ENCODE measurements at places on chromosomes 13 and 19.

- no peak for DNase-seq
Observed at GRCh38 chr19:36152352-36153091, at the start of gene COX7A1. Gene COX7A1, minus strand, starts transcription at chr19:36152447. Its CDS starts 40 bp downstream, at chr19:36152407.

- DNase-seq, result no peak
Observed at GRCh38 chr13:37348916-37349643, 243.6 kb upstream of the CSNK1A1L start.

GRCh38 chr13:110890279-110891165 lies 24.3 kb downstream of the ANKRD10 start:
- no peak for DNase-seq

GRCh38 chr13:51684076-51684475 lies 99.8 kb downstream of the WDFY2 start:
- DNase-seq, result no peak

DNA sequence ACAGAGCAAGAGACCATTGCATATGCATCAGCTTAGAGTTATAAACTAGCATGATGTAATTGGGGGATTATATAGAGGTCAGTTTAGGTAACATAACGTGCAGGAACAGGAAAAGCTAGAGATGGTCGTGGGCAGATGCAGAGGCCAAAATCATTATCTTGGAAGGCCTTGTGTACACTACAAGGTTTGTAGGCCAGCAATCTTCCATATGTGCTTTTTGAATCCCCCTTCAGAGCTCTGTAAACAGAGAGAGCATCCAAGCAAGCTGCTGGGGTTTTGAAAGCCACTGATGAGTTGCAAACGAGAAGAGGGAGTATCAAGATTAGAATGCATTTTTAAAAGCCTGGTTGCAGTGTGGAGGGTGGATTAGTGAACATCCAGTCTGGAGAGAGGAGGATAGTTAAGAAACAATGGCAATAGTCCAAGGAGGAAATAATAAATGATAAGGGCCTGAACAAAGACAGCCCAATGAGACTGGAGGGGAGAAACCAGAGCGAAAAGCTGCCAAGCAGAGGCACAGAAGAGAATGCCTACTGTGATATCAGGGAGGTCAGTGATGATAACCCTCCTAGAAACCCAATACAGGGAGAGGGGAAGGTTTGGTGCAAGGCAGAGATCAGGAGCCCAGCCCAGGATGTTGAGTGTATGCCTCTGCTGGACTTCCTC lies 109.6 kb downstream of the ZAR1L start:
- no peak for DNase-seq

GRCh38 chr13:94163535-94163934 lies 315.9 kb downstream of the DCT start:
- no peak for DNase-seq

- DNase-seq, result no peak
Observed at GRCh38 chr13:110017379-110017778, 231.0 kb upstream of the IRS2 start.

DNA sequence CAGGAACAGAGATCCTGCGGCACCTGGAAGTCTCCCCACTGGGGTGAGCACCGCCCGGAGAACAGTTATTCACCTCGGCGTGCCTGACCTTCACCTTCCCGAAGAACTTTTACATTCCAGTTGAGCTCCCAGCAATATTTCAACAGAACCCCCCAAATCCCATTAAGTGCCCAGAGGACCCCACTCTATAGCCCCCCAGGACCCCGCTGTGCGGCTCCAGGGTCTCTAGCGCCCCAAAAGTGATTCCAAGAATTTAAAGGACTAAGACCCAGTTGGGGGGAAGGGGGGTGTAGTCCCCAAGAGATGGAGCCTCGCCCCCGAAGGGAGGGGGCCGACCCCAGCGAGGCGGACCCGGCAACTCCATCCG lies 480 bp downstream of the GPR108 start:
- no peak for DNase-seq

DNA sequence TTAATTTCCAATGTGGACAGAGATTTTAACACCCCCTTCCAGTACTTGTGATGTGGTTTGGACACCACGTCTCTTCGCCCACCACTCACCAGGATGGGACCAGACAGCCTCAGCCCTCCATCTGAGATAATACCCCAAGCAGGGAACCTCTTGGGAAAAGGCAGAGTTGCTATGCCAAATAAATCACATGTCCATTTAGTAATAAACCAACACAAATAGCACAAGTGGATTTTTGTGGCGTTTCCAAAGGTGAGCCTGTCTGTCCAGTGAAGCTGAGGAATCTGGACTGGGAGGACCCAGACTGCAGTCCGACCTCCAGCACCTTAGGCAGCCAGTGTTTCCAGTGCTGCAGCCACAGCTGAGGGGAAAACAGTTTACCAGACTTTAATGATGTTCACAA lies 34.1 kb upstream of the GAS6 start:
- no peak for DNase-seq

- DNase-seq, result no peak
Observed at GRCh38 chr13:105083992-105084391, 1451.5 kb downstream of the EFNB2 start.

- no peak for DNase-seq
Observed at GRCh38 chr13:37059848-37060192, 332 bp upstream of the SUPT20H start.

DNA sequence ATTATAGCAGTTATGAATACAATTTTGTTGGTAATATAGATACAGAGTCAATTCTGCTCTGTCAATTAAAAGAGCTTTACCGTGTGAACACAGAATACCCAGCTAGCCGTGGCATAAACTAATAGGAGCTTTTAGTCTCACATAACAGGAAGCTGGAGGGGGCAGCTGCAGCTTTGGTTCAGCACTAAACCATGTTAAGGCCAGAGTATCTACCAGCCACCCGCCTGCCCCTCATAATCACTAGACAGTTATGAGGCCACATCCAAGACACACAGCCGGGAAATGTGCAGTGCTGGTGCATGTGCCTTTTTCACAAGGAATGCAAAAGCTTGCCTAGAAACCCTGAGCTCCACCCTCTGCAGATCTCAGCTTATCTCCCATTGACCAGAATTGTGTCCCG lies 62.3 kb downstream of the SGCG start:
- no peak for DNase-seq

- no peak for DNase-seq
Observed at GRCh38 chr19:30087381-30088138, 145.5 kb downstream of the URI1 start.

- DNase-seq, result no peak
Observed at GRCh38 chr13:112792511-112792910, 102.7 kb downstream of the ATP11A start.

- no peak for DNase-seq
Observed at GRCh38 chr13:85436029-85436428, 363.2 kb downstream of the SLITRK6 start.

- no peak for DNase-seq
Observed at GRCh38 chr13:77022341-77022740, 4.6 kb downstream of the FBXL3 start.

- DNase-seq, result no peak
Observed at GRCh38 chr13:75410207-75410606, 71.8 kb downstream of the TBC1D4 start.

GRCh38 chr13:73751290-73751689 lies 382.9 kb downstream of the KLF12 start:
- DNase-seq, result no peak

DNA sequence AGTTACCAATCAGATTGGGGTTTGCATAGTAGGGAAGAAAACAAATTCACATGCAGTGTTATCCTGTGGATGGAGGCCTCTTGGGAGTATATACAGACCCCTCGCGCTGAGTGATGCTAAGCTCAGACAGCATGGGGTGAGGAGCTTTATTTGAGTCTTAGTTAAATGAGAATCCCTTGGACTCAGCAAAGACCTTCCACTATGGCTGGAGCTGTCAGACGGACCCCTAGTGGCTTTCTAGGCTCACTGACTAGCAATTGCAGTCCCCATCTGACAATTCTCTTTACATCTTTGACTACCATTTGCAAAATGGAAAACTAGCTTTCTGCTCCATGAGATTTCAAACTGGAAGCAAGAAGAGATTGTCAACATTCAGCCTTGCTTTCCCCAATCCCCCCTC lies 90.4 kb downstream of the STOML3 start:
- DNase-seq, result no peak

- no peak for DNase-seq
Observed at GRCh38 chr13:86892330-86892729, 778.8 kb upstream of the SLITRK5 start.

DNA sequence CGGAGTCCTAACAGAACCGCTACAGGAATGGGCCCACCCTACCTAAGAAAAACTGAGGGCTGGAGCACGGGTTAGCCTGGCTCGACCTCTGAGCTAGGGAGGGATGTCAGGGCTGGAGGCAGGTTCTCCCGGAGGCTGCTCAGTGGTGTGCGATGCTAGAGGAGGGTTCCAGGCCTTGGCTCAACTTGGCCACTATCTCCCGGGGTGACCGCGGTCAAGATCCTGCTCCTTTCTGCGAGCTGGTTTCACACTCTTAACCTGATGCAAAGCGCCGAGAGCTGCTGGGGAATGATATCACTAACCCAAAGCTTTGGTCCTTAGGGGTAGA lies 301 bp downstream of the POP4 start:
- DNase-seq, result no peak

DNA sequence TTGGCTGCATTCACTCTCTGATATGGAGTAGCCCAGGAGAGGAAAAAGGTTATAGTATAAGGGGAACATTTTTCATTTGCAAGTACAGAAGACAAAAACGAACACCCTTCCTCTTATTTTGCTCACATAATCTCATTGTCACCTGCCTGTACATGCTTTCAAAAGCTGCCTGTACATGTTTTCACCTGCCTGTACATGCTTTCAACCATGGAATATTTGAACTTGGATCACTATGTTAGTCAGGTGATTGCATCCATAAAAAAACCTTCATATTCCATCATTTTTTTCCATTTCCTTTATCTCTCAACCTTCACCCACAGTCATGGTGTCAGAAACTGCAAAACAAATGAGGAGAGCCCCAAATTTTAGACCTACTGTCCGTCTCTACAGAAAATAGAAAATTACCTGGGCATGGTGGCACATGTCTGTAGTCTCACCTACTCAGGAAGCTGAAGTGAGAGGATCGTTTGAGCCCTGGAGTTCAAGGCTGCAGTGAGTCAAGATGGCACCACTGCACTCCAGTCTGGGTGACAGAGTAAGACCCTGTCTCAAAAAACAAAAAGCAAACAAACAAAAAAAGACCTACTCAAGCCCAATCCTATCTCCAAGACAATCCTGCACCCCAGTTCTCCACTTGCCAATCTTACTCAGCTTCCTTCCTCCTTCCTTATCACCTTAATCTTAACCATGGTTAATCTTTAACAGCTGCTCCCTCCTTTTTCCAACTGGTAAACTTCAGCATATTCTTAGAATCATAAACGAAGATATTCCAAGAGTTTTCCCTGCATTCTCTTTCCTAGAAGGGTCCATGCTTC lies 11.6 kb downstream of the IGFL2 start:
- DNase-seq, result no peak

DNA sequence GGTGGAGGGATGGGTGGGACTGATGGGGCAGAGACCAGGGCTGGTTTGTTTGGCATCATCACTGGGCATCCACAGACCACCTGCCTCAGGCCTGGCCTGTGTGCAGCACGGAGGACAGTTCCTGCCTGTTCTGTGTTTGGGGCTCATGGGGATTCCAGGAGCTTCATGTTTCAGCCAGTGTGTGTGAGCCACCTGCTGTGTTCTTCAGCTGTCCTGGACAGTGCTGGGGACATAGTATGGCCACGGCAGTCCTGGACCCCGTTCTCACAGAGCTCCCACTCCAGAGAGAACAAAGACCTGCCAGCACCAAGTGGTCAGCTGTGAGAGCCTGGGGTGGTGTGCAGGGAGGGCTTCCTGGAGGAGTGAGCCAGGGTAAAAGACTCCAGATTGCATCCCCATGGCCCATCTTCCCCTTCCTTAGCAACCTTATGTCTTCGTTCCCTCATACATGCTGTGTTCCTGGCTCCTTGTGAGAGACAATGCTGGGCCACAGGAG lies 2.0 kb upstream of the CCDC97 start:
- DNase-seq, result no peak

DNA sequence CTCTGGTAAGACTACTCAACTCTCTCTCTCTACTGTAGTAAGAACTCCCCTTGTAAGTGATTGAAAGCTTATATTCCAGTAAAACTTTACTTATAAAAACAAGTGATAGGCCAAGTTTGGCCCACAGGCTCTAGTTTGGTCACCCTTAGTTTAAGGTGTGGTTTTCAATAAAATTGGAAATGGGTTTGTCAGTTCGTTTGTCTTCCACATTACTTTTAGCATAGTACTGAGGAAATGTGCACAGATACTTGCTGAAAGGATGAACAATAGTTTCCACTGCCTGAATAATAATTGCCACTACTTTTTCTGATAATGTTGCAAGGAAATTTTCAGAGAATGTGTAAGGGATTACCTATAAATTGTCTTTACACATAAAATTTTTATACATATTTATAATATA lies 54.5 kb downstream of the LMO7 start:
- no peak for DNase-seq

DNA sequence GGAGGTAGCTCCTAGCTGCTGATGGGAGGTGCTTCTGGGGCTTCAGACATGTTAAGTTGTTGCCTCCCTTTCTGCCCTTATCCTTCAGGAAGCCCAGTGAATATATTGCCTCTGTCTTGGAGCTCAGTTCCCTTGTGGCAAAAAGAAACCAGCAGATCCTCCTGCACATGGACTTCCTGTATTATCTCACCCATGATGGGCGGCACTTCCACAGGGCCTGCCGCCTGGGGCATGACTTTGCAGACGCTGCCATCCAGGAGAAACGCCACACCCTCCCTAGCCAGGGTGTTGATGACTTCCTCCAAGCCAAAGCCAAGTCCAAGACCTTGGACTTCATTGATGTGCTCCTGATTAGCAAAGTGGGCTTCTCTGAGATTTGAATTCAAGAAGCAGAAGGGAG lies 6.0 kb upstream of the CYP4F12 start:
- no peak for DNase-seq

GRCh38 chr13:95573221-95573620 lies 20.7 kb downstream of the CLDN10 start:
- DNase-seq, result no peak

DNA sequence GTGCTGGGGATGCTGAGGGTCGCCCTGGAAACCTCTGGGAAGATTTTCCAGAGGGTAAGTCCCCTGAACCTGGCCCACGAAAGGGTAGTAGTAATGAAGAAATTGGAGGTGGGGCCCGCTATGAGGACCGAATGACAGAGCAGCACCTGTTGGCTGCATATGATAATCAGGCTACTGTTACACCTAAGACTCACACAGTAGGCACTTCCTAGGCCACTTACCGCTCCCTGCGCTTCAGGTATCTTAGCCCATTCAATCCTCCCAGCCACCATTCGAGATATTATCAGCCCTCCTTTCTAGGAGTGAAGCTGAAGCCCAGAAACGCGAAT lies 4.3 kb upstream of the LRFN3 start:
- no peak for DNase-seq

- DNase-seq, result no peak
Observed at GRCh38 chr13:101845245-101846020, 393.0 kb downstream of the ITGBL1 start.

DNA sequence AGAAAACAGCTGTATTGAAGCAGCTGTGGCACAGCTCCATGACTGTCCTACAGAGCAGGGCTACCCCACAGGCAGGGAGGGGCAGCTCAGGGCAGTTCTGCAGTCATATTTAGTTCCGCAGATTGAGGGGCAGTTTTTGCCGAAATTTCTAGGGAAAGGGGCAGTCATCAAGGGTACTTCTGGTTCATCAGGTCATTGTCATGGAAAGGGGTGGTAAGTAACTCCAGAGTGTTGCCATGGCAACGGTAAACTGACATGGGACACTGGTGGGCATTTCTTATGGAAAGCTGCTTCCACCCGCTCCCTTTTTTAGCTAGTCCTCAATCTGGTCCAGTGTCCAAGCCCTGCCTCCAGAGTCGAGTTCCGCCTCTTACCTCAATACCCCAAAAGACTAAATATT lies 702.8 kb downstream of the LIG4 start:
- DNase-seq, result no peak

Measured in activated effector memory CD4-positive, alpha-beta T cell treated with anti-CD3 and anti-CD28 coated beads, Interleukin-2, amount 50 U/mL, for 16 hours (primary cell).